ENCODE measurements at places on chromosomes 3 and 15.

DNA sequence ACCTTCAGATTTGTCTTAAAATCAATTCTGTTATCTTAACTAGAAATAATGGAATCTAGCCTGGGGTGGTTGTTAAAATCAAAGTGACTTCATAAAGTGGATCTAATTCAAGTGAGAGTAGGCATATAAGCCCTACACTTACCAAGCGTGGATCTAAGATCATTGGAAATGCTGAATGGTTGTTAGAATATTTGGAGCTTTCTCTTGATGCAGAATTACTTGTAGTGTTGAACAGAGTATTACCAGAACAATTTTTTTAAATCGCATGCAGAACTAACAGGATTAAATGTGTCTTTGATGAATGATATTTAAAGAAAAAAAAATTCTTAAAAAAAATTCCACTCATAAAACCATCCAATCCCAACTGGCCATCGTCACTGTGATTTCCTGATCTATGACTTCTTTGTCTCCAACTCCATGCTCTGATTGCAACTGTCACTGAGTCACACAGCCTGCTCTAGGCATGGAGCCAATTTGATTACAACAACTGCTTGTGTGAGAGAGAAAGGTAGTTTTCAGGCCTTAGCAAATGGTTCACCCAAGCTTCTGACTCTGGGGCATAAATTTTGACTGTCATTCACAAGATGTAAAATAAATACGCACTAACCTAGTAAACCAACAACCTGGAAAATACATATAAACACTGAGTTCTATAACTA is 25.9 kb upstream of the SPRED1 start:
- DNase-seq, result no peak

DNA sequence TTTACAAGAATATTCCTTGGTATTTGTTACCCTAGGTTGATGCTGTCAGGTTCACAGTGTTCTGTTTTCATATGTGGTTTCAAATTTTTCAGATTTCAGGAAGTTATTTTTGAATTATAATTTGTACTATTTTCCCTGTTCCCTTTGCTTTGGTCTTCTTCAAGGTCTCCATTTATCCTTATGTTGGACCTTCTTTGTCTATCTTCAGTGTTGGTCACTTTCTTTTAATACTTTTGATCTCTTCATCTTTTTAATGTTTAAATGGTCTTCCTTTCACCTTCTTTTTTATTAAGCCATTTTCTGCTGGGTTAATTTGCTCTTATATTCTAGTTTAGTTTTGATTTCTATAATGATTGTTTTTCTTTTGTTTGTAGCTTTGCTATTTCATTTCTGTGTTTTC is 61.3 kb downstream of the KLHL25 start:
- no peak for DNase-seq

- DNase-seq, result no peak
Observed at GRCh38 chr3:115085197-115085865, 61.8 kb downstream of the ZBTB20 start.

GRCh38 chr3:183394150-183394549 is 34.3 kb downstream of the MCF2L2 start:
- DNase-seq, result no peak

GRCh38 chr3:16704941-16705340 is 99.7 kb upstream of the DAZL start:
- no peak for DNase-seq

DNA sequence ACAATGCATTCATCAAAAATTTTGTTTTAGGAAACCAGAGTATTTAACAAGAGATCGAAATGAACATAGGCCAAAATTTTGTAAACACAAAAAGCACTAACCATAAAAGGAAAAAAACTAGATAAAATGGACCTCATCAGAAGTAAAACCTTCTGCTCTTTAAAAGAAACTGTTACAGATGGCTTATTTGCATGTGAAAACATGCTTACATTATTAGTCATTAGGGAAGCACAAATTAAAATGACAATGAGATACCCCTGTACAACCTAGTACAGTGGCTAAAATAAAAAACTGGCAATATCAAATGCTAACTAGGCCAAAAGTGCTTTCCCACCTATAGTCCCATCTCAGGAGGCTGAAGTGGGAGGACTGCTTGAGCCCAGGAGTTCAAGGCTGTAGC is 19.3 kb downstream of the UBR1 start:
- no peak for DNase-seq

GRCh38 chr15:64348455-64348854 is 7.5 kb downstream of the CSNK1G1 start:
- no peak for DNase-seq

- no peak for DNase-seq
Observed at GRCh38 chr15:64596701-64597476, 136.5 kb downstream of the ZNF609 start.

GRCh38 chr15:73677146-73677607 is 7.0 kb upstream of the CD276 start:
- DNase-seq, result peak; percentile 23

GRCh38 chr3:179451265-179452175 is at the start of gene GNB4:
TSS of gene GNB4 (minus strand) at chr3:179451470. CDS start at chr3:179426200, 25,270 bp downstream.
- no peak for DNase-seq

GRCh38 chr3:113804661-113805060 is 33.9 kb upstream of the GRAMD1C start:
- no peak for DNase-seq

DNA sequence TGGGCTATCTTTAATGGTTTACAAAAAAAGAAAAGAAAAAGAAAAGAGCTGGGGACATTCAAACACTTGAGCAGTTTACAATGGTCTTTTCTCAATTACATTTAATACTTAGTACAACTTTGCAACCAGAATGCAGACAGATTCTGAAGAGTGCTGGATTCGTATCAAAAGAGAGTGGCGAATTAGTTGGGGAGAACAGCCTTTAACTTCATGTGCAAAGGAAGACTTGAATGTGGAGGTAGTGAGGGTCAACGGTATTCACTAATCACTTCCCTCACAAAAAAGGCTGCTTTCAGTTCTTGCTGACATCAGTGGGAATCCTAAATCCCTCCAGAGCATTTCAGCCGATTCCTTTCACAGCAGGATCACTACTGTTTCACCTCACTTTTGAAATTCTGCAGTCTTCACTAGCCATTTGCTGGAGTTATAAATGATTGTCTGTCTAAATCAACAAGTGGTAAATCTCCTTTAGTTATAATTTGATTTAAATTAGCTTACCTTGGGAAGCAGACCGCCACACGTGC is 323.0 kb upstream of the SEMA6D start:
- DNase-seq, result no peak

GRCh38 chr3:119261055-119261454 is 20.4 kb upstream of the B4GALT4 start:
- DNase-seq, result no peak

DNA sequence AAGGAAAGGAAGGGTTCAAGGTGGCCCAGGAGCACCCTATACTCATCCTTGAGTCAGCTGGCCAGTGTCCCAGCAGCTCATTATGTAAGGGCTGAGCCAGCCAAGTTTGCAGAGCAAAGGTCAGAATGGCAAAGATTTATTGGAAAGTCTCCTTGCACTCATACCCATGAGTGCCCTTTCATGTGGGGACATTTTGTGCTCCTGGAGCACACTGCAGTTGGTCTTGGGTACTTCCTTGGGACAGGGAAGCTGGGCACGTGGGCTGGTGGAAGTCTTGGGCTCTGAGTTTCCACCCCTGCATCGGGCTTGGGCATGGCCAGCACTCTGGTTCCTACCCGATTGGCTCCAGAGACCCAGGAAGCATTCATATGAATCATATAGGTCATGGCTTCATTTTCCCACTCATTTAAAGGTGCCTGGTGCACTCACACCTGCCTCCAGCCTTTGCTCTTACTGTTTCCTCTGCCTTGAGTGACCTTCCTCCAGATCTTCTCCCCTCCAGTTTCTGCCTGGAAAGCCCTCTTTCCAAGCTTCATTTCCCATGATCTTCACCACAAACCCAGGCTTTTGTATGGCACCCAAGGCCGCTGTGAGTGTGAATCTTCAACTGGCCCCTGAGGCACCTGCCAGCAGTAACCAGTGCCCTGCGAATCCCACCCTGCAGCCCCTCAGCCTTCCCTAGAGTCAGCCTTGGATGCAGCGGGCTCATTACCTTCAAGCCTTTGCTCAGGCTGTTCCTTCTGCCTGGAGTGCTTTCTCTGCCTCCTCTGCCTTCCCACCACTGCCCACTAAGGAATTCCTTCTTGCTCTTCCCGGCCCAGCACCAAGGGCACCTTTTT is 10.5 kb upstream of the PRKCD start:
- DNase-seq, result no peak

GRCh38 chr15:69843900-69844304 is 253.8 kb downstream of the TLE3 start:
- no peak for DNase-seq

DNA sequence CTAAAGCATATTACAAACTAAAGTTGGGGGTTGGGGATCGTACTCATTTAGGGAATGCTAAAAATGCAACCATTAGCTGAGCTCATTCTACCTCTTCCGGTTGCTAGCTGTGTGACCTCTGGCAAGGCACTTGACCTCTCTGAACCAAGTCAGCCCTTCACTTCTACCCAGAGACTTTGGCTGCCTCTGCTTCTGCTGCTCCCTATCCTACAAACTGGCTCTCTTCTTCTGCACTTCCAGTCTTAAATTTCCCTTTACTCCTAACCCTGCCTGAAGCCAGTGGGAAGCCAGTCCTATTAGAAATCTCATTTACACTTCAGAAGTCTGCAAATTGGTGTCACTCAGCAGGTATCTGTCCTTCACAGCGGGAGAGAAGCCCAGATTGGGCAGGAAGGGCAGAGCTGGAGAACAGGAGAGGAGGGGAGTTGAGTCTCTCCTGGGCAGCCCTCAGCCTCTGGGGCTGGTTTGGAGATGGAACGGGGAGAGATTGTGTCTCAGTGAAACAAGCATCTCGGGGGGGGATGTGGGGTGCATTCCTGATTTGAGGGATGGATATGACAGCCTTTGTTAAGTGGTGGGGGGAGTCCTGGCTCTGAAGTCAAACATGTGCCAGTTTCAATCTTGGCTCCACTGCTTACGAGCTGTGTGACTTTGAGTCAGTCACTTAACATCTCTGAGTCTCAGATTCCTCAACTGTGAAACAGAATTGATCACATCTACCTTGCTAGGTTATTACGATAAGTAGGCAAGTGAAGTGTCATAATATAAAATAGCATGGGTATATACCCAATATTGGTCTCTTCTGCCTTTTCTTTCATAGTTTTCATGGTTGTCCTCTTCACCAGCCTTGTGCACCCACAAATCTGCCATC is 7.8 kb upstream of the AEN start:
- DNase-seq, result no peak

All from stimulated activated CD8-positive, alpha-beta memory T cell treated with anti-CD3 and anti-CD28 coated beads, Interleukin-7, amount 100 ng/mL, for 1 hour (primary cell).